ENCODE measurements at places on chromosomes 6 and 20.

DNA sequence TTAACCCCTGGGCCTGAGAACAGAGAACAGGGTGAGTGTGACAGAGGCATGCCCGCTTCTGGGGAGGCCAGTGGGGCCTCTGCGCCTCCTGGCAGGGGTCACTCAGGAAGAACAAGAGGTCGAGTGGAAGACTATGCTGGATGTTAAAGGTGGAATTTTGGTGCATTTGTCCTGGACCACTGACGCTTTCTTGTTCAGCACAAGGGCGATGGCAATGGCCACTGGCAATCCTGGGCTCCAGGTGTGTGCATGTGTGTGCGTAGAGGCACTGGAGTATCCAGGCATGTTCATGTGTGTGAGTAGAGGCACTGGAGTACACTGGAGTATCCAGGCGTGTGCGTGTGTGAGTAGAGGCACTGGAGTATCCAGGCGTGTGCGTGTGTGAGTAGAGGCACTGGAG lies 23.5 kb upstream of the NPBWR2 start:
- no peak for DNase-seq

DNA sequence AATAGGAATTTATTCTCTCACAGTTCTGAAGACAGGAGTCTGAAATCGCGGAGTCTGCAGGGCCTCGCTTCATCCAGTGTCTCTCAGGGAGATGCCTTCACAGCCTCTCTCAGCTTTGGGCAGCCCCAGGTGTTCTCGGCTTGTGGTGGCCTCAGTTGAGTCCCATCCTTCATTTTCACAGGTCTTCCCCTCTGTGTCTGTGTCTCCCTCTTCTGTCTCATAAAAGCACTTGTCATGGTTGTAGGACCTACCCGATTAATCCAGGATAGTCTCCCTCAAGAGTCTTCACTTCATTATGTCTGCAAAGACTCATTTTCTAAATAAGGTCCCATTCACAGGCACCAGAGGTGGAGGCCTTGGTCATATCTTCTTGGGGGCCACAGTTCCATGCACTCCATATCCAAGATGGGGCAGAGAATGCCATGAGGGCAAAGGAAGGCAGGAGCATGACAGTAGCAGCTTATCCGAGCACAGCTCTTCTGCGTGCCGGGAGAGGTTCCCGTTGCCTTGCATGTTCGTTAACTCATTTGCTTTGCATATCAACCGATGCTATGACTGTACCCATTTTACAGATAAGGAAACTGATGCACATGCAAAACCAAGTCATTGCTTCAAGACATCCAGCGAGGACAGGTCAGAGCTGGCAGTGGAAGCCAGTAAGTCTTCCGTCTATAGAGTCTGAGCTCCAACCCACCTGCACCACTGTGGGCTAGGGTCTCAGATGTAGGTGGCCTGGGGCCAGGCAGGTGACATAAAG lies 363.8 kb upstream of the SULF2 start:
- DNase-seq = no peak

GRCh38 chr6:24743265-24743943 lies 24.4 kb upstream of the C6orf62 start:
- DNase-seq = no peak

DNA sequence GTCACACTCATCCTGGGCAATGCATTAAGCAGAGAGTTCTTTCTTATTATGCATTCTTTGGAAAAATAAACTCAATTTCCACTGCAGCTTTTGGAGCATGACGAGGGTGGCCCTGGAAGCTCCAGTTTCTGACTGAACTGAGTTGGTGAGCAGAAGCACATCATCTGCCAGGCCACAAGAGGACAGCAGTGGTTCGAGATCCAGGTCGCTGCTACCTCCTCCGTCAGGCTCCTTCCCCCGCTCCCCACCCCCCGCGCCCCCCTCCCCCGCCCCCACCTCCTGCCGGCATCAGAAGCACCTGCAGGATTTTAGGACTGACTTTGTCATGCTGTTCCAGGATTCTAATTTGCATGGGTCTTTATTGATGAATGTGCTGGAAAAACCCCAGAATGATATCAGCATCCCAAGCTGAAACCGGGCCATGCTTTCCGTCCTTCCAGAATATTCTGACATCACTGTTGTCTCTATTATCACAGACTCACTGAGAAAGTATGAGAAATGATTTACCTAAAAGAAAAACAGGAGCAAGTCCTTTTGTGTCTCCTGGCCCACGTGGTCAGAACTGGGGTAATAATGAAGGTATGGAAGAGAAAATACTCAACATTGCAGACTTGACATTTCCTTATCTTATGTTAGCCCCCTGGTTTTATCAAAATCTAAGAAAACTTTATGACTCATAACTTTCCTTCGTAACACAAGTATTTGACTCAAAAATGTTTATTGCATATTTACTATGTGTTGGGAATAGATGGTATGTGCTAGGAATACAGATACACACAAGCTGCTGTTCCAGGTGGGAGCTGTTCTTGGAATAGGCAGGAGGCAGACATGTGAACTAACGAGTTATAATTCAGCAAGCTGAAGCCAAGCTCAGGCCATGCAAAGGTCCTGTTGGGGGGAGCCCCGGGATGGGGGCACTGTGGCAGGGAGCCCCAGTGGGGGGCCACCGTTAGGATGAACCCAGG lies 220.2 kb upstream of the EXOC2 start:
- DNase-seq = no peak

DNA sequence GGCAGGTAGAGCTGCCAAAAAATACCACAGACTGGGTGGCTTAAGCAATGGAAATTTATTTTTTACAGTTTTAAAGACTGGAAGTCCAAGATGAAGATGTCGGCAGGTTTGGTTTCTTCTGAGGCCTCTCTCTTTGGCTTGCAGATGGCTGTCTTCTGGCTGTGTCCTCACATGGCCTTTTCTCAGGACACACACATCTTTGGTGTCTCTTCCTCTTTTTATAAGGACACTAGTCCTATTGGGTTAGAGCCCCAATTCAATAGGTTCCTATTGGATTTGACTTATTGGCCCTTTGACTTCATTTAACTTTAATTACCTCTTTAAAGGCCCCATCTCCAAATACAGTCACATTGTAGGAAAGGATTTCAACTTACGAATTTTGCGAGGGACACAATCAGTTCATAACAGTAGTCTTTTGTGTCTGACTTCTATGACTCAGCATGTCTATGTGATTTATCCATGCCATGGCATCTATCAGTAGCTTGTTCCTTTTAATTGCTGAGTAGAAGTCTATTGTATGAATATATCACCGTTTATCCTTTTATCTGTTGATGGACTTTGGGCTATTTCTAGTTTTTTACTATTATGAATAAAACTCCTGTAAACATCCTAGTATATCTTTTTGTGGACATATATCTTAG lies 11.0 kb upstream of the TCP11 start:
- no peak for DNase-seq

DNA sequence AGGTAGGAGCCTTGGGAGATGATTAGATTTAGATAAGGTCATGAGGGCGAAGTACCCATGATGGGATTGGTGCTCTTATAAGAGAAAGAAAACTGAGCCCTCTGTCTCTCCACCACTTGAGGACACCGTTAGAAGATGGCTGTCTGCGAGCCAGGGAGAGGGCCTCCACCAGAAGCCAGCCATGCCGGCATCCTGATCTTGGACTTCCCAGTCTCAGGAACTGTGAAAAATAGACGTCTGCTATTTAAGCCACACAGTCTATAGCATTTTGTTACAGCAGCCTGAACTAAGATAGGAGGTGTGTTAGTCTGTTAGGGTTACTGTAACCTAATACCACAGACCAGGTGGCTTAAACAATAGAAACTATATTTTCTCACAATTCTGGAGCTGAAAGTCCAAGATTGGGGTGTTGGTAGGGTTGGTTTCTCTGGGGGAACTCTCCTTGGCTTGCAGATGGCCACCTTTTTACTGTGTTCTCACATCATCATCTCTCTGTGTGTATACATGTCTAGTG lies 38.0 kb upstream of the ADGRF1 start:
- no peak for DNase-seq

GRCh38 chr20:10604865-10605440 lies 68.8 kb downstream of the JAG1 start:
- no peak for DNase-seq

DNA sequence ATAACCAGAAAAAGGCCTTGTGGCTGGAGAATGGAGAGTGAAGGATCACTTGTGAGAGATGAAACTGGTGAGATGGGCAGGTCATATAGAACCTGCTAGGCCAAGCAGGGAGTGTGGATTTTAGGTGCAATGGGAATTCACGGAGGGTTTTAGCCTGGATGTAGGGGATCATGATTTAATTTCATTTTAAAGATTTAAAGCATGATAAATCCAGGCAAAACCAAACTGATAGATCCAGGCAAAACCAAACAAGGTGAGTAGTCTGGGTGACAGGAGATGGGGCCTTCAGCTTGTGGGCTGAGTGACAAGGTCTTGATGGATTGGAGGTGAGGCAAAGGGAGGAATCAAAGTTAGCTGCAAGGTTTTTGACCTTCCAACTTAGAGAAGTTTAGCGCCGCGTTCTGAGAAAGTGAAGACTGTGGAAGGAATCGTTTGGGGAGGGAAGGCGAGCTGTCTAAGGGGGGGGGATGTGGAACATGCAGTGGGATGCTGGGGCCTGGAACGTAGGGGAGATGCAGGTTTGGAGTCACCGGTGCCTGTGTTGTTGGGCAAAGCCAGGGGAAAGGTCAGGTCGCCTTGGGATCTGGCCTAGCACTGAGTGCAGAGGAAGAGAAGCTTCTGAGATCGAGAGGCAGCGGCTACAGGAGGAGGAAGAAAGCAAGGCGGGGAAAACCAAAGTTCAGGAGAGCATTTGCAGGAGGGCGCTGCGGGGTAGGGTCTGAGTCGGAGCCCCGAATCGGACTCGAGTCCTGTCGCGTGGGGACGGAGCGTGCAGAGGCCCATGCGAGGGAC lies 1.3 kb upstream of the PLCG1 start:
- no peak for DNase-seq

GRCh38 chr20:53738945-53739798 lies 145.5 kb upstream of the ZNF217 start:
- DNase-seq = no peak

DNA sequence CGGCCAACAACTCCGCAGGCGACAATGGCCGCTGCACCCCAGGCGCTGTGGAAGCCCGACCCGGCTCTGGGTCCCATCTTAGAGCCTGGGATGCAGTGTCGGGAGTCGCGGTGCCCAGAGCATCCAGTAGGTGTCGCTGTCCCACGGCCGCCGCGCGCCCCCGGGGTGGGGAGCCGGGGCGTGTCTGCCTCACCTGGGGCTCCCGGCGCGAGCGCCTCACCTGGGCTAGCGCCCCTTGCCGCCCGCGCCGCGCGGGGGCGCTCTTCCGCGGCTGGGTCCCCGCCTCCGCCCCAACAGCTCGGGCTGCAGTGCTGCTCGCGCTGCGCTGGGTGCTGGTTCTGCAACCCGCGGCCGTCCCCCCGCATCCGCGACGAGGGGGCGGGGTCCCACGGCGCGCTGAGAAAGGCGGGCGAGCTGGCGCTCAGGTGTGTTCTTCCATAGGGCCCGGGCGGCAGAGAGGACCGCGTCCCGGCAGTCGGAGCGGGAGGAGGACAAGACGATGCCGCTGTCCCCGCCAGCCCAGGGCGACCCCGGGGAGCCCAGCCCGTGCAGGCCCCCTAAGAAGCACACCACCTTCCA lies at the start of gene CRYBG1:
CRYBG1 (plus strand) TSS at position 308 of the 579 bp plus-strand sequence; CDS start at position 500, 192 bp downstream.
- DNase-seq = no peak

GRCh38 chr6:31758281-31758680 lies 4.2 kb upstream of the SAPCD1 start:
- no peak for DNase-seq

DNA sequence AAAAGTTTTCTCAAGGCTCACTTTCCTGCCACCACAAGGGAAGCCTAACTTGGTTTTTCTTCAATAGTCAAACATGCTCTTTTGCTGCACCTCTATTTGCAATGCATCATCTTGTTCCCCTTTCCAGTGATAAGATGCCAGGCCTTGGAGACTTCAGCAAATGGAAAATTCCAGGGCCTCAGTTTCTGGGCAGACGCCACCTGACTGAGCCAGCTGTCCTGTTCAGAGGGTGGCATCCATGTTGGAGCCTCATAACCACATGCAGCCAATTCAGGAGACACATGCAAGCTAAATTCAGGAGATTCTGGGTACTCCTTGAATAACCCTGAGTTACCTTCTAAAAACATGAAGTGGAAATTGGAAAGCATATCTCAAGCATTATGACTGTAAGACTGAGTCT lies 285.6 kb upstream of the RNF24 start:
- DNase-seq = no peak

GRCh38 chr20:13322198-13322597 lies 101.1 kb downstream of the ISM1 start:
- no peak for DNase-seq

- DNase-seq = no peak
Measured at GRCh38 chr6:53768636-53769035, 26.2 kb upstream of the LRRC1 start.

GRCh38 chr6:158909938-158910337 lies 90.1 kb downstream of the RSPH3 start:
- DNase-seq = no peak

GRCh38 chr6:3708540-3708939 lies 43.0 kb downstream of the PXDC1 start:
- no peak for DNase-seq

GRCh38 chr6:159586684-159587083 lies 106.4 kb downstream of the SOD2 start:
- no peak for DNase-seq

- no peak for DNase-seq
Measured at GRCh38 chr6:38831865-38832264, 116.8 kb downstream of the DNAH8 start.

DNA sequence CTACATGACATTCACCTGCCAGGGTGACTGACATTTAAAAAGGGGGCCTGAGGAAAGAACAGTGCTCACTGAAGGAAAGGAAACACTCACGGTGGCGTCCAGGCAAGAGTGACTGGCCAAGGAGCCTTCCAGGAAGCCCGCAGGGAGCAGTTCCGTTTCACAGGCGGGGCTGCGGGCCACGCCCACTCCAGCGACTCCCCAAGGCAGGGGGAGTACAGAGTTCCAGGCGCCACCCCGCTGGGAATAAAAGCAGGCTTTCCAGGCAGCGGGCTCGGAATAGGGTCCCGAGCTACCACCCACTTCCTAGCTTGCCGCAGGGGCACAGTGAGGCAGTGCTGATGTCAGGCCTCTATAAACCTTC lies 34.2 kb downstream of the PKIG start:
- no peak for DNase-seq

DNA sequence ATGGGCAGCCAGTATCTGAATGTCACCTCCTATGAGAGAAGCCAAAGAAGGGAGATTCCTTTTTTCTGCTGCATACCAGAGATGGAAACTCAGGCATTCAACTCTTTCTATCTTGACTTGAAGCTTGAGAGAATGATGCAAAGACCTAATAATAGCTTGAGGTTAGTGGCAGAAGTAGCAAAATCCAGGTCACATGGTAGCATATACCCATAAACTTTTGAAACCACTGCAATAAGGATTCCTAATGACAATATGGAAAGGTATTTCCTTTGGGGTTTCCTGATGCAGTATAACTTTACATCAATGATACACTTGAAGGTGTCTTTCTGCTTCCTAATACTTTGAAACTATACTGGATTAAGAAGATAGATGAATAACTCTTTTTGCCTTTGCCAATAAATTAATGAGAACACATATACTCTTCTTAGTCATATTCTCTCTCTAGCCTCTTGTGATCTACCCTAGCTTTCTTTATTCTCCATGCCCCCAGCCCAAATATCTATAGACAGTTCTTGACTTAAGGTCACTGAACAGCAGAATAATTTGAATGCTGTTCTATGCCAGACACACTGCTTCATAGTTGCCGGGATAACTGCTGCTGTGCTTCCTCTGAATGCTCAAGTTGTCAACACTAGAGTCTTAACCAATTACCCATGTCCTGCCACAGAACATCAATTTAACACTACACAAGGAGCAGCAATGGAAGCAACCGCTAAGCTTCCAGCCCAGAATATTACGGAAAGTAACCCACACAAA lies 155.5 kb upstream of the SIM1 start:
- DNase-seq = no peak

- no peak for DNase-seq
Measured at GRCh38 chr6:20085817-20086216, 126.5 kb downstream of the MBOAT1 start.
